ENCODE measurements at places on chromosomes 12 and 14.
A peak's percentile ranks its signal among the peaks of the same experiment; 100 is the strongest.

GRCh38 chr12:106123551-106124081 is 15.1 kb downstream of the NUAK1 start:
- DNase-seq, result no peak

- DNase-seq, result peak; percentile 24
Observed at GRCh38 chr14:23364164-23365035, 572 bp downstream of the EFS start.

- no peak for DNase-seq
Observed at GRCh38 chr12:14773685-14774073, 29.6 kb downstream of the WBP11 start.

DNA sequence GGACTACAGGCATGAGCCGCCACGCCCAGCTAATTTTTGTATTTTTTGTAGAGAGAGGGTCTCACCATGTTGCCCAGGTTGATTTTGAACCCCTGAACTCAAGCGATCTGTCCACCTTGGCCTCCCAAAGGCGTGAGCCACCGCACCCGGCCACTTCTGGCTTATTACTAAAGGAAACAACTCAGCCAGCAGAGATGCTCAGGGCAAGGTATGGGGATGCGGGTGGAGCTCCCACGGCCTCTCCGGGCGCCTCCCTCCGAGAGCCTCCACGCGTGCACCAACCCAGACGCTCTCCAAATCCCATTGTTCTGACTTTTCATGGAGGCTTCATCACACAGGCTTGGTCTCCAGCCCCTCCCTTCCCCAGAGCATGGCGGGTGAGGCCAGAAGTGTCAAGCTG is 6.1 kb upstream of the GPR132 start:
- DNase-seq, result no peak

GRCh38 chr12:85821759-85822158 is 14.4 kb downstream of the RASSF9 start:
- no peak for DNase-seq

Data from epithelial cell of esophagus (primary cell).